ENCODE measurements at places on chromosomes 1 and 21.

DNA sequence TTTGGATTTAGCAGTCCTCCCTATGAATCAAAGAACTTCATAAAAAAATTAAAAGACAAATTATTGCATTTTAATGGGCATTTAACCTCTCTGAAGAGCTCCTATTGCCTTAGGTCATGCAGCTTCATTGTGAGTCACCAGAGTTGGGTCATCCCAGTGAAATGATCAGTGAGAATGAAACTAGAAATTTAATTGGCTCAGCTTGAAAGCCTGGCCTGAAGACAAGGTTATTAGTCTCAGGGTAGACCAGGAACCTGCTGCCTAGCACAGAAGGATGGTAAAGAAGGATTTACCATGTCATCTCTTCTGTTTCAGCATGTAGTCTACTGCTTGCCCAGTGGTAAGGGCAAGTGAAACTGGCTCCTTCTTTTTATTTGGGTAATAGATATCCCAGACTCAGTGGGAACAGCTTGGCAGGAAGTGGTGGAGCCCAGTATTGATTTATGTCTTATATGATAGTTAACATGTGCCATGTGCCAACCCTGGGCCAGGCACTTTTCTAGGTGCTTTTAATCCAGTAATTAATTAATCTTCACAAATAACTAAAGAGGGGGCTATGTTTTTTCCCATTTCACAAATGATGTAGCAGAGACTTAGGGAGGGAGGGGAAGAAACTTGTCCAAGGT lies 23.6 kb downstream of the LAMC2 start:
- DNase-seq = peak; percentile 67

GRCh38 chr1:26378088-26378878 lies 5.7 kb upstream of the ZNF683 start:
- DNase-seq = peak; percentile 27

- no peak for DNase-seq
Measured at GRCh38 chr1:150148837-150149270, 862 bp upstream of the PLEKHO1 start.

GRCh38 chr21:45336870-45337269 lies 49.2 kb upstream of the POFUT2 start:
- no peak for DNase-seq

- no peak for DNase-seq
Measured at GRCh38 chr1:85115933-85116332, 67.6 kb upstream of the MCOLN3 start.

DNA sequence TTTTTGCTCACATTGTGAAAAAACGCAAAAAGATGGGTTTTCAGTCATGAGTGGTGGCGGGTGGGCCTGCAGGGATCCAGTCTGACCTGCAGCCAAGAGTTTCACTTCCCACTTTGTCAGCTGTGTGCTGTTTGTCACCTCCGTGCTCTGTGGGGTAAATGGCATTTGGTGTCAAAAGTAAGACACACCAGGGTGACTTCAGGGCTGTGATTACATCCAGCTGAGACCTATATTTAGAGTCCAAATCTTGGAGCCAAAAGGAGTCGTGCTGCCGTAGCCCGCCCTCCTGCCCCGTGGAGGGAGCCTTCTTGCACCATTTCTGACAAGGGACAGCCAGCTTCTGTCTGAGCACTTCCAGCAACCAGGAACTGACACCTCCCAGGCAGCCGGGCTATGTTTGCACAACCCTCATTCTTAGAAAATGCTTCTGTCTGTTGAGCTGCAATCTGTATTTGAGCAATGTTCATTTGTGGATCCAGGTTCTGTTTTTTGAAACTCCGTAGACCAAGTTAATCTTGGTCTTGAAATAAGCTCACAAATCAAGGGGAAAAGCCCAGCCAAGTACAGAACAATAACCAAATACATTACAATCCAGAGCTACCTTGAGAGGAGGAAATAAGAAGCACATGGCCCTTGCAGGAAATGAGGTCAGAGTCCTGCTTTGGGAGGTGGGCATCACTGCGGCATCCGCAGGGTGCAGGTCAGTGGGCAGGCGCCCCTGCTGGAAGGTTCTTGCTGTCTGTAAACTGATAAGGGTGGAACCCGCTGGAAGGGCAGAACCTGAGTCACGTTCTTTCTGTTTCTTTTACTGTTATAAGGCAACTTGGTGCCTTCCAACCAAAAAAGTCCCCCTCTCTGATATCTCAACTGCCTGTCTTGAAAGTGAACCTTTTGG lies 14.4 kb downstream of the ABCG1 start:
- no peak for DNase-seq

- no peak for DNase-seq
Measured at GRCh38 chr1:25765136-25765922, 34.7 kb upstream of the SELENON start.

DNA sequence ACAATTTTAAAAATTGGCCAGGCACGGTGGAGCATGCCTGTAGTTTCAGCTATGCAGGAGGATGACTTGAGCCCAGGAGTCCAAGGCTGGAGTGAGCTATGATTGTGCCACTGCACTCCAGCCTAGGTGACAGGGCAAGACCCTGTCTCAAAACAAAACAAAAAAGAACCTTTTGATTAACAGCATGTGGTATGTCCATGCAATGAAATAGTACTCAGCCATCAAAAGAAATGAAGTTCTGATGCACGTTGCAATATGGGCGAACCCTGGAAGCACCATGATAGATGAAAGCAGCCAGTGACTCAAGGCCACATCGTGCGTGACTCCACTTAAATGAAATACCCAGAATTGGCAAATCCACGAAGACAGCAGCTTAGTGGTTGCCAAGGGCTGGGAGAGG lies 47.5 kb downstream of the FBXO2 start:
- no peak for DNase-seq

DNA sequence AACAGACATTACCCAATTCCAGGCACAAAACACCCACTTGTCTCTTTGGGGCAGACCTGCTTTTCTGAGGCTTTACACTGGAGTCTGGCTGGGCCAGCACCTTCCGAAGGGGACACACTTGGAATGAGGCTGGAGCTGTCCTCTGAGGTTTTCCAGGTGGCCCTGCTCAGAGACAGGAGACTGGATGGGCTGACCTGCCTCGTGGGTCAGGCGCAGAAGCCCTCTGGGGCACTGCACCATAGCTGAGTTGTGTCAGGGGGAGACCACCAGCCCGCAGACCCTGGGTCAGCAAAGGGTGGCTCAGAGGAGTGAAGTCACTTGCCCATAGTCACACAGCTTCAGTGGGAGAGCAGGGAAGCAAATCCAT lies 1.8 kb downstream of the SH2D5 start:
- DNase-seq = no peak

DNA sequence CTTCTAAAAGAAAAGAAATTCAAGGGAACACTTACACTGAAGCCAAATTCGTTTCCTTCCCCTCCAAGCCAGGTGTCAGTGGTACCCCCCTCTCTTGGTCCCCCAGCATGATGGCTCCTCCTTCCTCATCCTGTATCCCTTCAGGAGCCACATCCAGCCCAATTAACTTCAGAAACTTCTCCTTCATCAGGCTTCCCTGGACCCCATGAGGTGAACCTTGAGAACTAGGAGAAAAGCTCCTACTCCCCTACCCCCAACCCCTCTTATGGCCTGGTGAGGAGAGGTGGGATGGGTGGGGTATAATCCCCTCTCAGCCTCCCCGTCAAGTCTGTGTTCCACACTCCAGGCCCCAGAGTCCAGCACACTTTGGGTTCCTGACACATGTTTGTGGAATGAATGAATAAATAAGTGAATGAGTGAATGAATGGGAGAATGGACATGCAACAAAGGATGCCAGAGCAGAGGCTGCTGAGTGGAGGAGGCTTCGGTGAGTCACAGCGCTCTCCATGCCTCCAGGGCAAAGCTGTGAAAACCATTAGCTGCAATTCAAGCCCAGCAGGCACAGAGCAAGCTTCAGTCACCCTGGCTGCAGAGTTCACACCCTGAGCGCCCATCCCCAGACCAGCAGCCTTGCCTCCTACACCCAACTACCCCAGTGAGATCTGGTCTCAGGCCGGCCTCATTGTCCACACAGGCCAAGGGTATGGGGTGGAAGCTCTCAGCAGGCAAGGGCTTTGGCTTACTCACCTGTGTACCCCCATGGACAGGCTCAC lies 43.8 kb downstream of the BATF3 start:
- DNase-seq = peak; percentile 81

GRCh38 chr1:28249013-28249865 lies 10.1 kb upstream of the SESN2 start:
- DNase-seq = no peak
